Stimulated activated CD8-positive, alpha-beta memory T cell treated with anti-CD3 and anti-CD28 coated beads, Interleukin-4, amount 100 ng/mL, for 4 hours (primary cell): ENCODE measurements at places on chromosomes 1 and 21.
A peak's percentile ranks its signal among the peaks of the same experiment; 100 is the strongest.

- DNase-seq: no peak
These were observed 4.2 kb upstream of the KPRP start for GRCh38 chr1:152753586-152753985.

DNA sequence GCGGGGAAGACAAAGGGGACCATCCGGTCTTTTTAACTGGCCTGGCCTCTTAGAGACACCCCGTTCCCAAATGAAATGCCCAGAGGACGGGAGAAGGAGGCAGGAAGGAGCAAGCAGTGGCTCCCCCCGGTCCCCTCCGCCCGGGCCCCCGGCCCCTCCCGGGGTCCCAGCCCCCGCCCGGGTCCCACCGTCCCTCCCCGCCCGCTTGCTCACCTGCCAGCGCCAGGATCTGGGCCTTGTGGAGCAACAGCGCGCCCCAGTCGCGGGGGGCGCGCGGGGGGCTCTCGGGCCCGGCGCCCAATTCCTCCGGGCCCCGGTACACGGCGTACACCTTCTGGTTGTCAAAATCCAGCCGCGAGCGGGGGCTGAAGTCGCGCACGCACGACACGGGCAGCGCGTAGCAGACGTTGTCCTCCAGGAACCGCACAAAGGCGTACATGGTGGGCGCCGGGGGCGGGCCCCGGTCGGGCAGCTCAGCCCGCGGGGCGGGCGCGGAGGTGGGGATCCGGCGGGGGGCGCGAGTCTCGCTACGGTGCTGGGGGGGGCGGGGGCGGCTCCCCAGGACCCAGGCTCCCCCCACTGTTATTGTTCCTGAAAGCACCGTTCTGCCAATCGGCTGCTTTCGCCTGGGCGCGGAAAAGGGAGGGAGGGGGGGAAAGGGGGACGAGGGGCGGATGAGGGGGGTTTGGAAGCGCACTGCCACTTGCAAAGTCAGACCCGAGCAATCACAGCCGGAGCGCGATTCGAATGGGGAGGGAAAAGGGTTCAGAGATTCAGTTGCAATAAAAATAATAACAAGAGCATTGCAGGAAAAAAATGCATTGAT lies at the start of gene BEND5:
Gene BEND5 (minus strand): TSS at position 499 of the 826 bp plus-strand sequence. CDS start 60 bp downstream, at position 439.
- DNase-seq: peak; percentile 13

GRCh38 chr21:33360881-33361602 lies 36.3 kb downstream of the IFNAR1 start:
- DNase-seq: peak; percentile 86

DNA sequence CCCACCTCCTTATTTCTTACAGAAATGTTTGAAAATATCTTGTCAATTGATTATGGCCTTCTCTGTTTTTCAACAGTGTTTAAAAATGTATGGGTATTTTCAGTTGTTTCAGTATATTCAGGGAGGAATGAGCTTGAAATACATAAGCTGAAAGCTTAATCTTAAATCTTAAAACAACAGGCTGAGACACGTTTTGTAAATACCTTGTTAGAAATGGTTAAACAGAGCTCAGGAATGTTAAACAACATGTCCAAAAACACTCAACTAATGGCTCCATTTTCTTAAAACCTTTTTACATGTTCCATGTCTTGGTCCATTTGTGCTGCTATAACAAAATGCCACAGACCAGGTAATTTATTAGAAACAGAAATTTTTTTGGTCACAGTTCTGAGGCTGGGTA lies 953.8 kb upstream of the ADGRL2 start:
- DNase-seq: no peak

GRCh38 chr1:70228670-70229069 lies 7.5 kb downstream of the SRSF11 start:
- no peak for DNase-seq

GRCh38 chr1:51168936-51169335 lies 66.9 kb downstream of the C1orf185 start:
- DNase-seq: no peak

- no peak for DNase-seq
These were observed 106.6 kb upstream of the ZBTB40 start for GRCh38 chr1:22344851-22345560.

DNA sequence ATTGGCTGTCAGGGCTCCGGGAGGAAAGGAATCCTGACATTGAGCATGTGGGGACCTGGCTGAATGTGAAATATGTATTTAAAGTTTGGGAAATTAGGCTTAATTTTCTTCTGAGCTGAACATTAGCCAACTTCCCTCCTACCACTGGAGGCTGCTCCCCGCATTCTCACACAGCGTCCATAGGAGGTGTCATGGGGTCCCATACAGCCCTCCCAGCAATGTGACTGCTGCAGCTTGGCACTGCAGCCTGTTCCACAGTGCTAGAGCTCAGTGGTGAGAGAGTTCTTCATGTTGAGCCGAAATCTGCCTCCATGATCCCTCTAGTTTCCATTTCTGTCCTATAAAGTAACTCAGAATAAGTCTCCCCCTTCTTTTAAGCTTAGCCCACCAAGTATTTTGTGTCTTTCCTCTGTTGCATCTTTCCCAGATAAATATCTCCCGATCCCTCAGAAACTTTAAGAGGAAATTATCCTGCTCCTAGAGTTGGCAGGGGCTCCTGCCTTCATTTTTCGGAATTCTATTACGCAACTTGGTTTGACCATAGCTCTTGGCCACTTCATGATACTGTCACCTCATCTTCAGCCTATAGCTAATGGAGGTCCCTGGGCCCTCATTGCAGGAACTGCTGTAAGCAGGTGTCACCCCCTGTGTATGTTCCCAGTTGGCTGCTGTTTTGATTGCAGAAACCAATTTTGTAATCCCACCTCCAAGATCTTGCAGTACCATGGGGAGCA lies 2.0 kb downstream of the FCRL6 start:
- no peak for DNase-seq
